ENCODE measurements at places on chromosomes 6 and 20.

DNA sequence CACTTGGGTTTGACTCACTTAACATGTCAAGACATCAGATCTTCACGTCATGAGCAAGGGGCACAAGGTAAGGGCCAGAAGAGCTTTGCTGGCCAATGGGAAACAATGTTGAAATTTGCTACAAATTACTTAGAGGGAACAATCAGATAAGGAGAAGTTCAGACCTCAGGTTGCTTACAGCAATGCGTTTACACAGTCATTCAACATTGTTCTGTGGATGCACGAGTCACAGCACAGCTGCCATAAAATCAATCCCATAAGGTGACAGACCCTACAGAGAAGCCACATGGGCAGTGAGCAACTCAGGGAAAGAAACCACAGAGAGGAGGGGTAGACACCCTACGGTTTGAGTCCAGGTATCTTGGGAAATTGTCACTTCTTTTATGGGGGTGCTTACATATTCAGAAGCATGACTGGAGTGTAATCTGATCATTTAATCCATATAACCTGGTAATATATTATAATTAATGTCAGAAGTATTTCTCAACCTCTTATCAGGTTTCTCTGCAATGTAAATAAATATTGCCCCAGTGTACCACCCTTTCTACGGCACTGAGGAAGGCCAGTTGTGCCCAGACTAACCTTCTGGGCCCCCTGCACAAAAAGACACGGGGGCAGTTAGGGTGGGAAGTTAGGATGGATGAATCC is 2.3 kb upstream of the SLC22A2 start:
- DNase-seq = no peak

DNA sequence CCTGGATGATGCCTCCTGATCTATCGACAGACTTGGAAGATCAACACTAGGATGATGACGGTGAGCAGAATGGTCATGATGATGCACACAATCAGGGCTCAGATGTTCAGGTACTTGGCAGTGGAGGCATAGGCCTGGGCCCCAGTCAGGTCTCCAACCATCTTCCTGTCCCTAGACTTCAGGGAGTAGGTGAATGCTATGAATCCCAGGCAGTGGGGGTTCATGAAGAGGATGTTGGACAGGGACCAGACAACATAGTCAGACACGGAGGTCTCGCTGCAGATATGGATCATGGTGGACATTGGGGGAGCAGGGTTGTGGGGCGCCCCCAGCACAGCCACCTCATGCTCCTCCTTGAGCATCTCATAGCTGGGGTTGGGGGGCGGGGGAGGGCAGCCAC is 27.5 kb downstream of the HLA-F start:
- DNase-seq = no peak

GRCh38 chr20:44648579-44648978 is 2.9 kb downstream of the ADA start:
- DNase-seq = no peak

DNA sequence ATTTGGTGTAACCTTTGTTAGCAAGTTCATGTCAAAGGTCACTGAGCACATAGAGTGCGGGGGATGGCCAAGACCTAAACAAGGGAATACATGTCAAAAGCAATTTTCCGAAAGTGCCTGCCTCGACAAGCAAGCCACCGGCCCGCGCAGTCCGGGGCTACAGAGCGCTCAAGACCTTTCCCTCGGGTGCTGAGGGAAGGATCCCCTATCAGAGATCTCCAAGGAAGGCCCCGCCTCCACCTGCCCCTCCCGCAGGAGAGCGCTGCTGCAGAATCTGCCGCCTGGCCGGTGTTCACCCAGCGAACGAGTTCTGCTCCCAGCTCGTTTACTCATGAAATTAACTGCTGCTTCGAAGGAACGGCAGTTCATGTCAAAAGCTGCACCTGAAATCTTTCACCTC is 252.7 kb downstream of the BMP7 start:
- DNase-seq = no peak

All from posterior cingulate gyrus (tissue), 11 donors.